ENCODE measurements at places on chromosomes 5 and 9.

- DNase-seq: no peak
These were observed 263.1 kb upstream of the COX7C start for GRCh38 chr5:86354664-86355063.

GRCh38 chr9:128059365-128059983 is 7.6 kb downstream of the NAIF1 start:
- no peak for DNase-seq

- no peak for DNase-seq
These were observed 1313.7 kb downstream of the PTPRD start for GRCh38 chr9:9299134-9299533.

DNA sequence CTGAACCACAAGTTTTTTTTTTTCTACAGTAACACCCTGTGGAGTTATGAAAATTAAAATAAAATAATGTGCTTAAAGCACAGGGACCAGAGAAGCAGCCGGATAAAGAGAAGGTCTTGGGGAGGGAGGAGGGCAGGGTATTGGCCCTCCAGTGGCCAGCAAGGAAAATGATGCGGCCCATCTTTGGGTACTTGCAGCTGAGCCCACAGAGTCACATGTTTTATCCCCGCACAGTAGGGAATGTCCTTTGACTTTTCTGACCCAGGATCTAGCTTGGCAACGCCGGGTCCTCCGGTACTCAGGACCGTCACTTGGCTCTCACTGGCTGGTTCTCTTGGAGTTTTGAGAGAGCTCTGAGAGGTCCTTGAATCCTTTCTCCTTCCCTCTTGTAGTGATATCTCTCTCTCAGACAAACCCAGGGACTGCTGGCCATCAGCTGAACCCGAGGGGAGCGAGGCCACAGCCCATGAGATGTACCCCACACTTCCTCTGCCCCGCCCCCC is 35.3 kb upstream of the HSPA9 start:
- no peak for DNase-seq

- no peak for DNase-seq
These were observed 108.8 kb upstream of the LRRTM2 start for GRCh38 chr5:138983984-138984383.

- DNase-seq: no peak
These were observed 103.2 kb downstream of the GPBP1 start for GRCh38 chr5:57277085-57277484.

- no peak for DNase-seq
These were observed 20.4 kb downstream of the FBXO10 start for GRCh38 chr9:37555786-37556185.

- no peak for DNase-seq
These were observed 34.5 kb downstream of the C9orf57 start for GRCh38 chr9:72025906-72026305.

DNA sequence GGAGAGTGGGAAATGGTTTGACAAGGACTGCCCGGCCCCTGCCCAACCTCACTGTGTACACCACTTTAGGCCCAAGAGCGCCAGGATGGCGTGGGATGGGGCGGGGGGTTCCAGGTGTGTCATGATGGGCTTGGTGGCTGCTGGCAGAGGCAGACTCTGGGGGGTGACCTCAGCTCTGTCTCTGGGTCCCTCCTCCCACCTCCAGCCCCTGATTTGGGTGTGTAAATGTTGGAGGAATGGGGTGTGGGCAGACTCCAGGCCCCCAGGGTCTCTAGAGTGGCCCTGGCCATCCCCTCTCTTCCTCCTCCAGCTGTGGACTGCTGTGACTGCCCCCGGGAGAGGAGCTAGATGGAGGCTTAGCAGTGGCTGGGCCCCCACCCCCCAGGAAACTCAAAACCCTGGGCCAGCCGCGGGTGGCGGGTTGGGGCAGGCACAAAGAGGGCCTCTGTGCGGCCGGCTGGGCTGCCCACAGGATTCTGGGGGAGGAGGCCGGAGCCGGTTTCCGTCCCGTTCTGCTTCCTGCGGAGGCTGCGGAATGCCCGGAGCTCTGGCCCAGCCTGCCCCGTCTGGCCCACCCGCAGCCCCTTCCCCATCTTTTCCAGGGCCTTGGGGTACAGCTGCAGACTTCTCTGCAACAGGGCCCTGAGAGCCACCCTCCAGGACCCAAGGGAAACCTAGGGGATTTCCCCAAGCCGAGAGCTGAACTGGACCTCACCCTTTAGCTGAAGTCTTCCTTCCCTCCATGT is 23.1 kb downstream of the CXXC5 start:
- DNase-seq: no peak

GRCh38 chr9:26856413-26857032 is 36.1 kb downstream of the CAAP1 start:
- no peak for DNase-seq

DNA sequence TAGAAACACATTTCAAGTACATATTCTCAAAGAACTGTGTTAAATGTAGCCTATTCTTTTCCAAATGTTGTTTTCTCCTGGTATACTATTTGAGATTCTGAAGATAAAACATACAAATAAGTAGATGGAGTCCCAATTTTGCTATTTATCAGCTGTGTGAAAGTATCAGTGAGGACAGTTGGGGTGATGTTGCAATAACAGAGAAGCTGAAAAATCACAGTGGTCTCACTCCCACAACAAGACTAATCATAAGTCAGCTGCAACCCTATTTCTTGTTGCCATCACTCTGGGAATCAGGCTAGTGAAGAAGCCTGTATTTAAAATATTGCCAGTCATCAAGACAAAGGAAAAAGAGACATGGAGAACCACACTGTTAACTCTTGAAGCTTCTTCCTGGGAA is 25.9 kb upstream of the LURAP1L start:
- no peak for DNase-seq

GRCh38 chr5:114957384-114957783 is 212.3 kb downstream of the TRIM36 start:
- no peak for DNase-seq

GRCh38 chr9:121598965-121599871 is 52.2 kb upstream of the DAB2IP start:
- no peak for DNase-seq

DNA sequence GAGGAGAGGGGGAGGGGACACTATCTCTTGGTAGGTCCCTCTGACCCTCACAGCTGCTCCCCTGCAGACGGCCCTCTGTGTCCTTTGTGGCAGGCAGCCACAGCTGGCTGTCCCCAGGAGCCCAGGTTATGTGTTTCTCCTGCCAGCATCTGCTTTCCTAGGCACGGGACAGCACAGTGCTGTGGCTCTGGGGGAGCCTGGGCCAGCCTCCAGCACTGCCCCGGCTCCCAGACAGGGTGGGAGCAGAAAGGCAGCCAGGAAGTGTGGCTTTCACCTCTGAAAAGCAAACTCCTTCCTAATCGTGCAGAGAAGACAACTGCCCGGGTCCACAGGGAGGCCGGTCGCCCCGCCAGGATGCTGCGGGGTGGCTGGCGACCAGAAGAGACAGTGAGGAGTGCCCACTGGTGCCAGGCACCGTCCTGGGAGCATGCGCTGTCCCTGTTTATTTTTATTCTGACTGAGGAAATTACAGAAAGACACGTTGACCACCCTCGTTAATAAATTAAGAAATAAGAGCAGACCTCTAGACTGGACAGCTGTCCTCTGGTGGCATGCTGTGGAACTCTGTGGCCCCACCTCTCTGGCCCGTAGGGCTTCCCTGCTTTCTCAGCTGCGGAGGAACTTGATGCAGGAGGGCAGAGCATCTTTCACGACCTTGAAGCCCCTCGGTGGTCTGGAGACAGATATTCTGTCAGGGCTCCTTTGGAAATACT is 240.3 kb downstream of the FANCC start:
- DNase-seq: no peak

DNA sequence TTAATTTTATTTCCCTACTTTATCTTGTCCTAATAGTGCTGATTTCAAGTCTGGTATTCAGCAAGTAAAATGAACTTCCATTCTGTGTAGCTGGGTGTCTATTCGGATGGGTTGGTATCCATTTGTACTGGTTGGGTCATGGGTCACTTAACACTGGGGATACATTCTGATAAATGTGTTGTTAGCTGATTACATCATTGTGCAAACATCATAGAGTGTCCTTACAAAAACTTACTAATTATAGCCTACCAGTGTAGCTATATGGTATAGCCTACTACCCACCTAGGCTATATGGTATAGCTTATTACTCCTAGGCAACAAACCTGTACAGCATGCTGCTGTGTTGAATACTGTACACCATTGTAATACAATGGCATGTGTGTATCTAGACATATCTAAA is 1373.7 kb upstream of the DMAC1 start:
- no peak for DNase-seq

GRCh38 chr5:120101771-120102170 is 362.3 kb upstream of the PRR16 start:
- DNase-seq: no peak

GRCh38 chr9:85302938-85303756 is 438.6 kb downstream of the AGTPBP1 start:
- DNase-seq: no peak

DNA sequence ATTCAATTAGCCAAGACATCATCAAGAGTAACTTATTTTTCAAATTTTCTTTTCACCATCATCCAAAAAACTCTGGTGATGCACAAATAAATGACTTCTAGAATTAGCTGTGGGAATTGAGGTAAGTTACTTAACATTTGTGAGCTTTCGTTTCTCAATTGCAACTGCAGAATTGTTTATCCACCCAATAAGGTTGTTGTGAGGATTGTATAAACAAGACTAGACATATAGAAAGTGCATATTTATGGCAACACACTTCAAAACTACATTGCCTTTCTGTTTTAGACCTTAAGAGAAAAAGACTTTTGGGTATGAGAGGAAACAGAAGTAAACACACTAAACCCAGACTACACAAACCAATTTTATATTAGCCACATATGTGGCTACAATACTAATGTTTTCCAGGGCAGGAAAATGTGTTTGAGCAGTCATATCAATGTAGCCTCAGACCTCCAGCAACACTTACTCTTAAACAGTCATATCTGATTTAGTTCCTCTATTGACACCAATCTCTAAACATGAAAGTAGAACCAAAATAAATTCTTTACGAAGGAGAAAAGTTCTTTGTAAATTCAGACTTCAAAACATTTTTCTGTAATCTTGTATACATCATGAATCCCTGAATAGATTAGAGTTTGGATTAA is 488.0 kb upstream of the CYLC2 start:
- no peak for DNase-seq

GRCh38 chr9:106596984-106597383 is 266.0 kb upstream of the ZNF462 start:
- DNase-seq: no peak

Data from activated T-cell treated with anti-CD3 and anti-CD28 coated beads, Interleukin-2, amount 50 U/mL, for 24 hours (primary cell).